Stimulated activated CD4-positive, alpha-beta T cell treated with anti-CD3 and anti-CD28 coated beads, Interleukin-4, amount 100 ng/mL, for 4 hours (primary cell): ENCODE measurements at places on chromosomes 13 and 19.

DNA sequence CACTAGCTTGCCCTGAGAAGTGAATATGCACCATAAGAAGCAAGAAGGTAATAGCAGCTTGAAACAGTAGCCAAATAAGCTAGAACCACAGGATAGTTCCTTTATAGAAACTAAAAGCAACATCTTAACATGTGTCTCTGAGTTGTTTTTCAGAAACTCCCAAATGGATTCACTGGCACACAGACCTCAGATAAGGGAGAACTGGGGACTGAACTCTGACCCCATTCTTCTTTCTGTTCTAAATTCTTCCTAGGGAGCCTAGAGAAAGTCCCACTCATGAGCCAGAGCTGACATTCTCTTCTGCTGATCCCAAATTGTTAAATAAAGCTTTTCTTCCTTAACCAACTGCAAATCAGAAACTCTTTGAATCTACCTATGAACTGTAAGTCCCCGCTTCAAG is 146.1 kb downstream of the PCDH9 start:
- DNase-seq: no peak

DNA sequence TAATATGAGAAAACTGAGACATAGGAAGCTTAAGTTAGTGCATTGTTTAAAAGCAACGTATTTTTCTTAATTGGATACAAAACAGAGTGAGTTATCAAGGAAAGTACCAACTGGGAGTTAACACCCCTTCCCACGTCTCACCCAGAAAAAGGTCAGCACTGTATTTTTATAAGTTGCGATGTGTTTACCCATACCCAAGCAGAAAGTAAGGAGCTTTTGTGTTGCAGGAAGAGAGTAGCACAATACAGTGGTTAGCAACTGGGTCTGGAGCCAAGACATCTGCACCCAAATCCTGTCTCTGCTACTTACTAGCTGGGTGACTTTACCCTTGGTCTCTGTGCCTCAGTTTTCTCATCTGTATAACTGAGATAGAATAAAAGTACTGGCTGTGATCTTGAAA is 34.3 kb downstream of the FAM216B start:
- no peak for DNase-seq

- DNase-seq: peak; percentile 66
These were observed 6.3 kb downstream of the ERICH4 start for GRCh38 chr19:41449079-41449864.

- no peak for DNase-seq
These were observed 8.9 kb downstream of the ZNF546 start for GRCh38 chr19:40005691-40006272.

GRCh38 chr19:54707962-54708361 is 16.3 kb upstream of the KIR3DL3 start:
- DNase-seq: no peak

GRCh38 chr19:41324921-41325639 is 15.1 kb downstream of the CCDC97 start:
- DNase-seq: no peak

DNA sequence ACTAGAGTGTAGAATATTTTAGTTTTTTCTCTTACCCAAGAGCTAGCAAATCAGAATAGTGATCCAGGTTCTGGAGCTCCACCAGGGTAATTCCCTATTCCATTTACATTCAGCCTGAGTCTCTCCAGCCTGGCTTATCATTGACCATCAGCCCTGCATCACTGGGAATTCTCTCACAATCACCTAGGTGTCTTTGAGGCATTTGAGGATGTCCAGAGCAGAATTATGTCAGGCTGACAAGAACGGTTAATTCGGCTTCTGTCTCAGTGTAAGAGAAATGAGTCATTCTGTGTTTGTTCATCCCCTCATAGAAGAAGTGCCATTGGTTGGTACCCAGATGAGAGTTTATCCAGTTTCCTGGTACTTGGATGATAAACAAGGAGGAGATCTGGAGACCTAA is 180.5 kb downstream of the ZNF737 start:
- no peak for DNase-seq

DNA sequence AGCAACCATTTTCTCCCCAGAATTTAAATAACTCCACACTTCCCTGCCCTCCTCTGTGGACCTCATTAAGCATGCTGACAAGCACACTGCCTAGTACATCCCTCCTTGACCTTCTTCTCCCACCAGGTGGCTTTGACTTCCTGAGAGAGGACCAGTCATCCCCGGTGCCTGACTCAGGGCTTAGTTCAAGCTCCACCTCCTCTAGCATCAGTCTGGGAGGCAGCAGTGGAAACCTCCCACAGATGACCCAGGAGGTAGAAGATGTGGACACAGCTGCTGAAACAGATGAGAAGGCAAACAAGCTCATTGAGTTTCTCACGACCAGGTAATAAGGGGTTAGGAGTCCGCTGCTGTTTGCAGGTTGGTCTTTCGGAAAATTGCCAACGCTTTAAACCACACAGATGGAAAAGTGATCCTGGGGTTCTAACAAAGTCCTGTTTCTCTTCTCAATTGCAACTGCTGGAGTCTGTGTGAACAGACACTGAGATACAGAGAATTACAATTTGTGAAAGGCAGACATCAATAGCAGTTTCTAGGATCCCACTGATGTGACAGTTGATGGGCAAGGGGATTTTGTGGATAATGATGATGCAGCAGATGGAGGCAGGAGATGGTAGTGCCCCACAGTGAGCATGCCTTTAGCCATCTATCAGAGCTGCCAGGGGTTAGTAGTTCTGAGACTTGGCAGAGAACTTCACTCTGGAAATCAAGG is 86.7 kb downstream of the ZAR1L start:
- DNase-seq: no peak

DNA sequence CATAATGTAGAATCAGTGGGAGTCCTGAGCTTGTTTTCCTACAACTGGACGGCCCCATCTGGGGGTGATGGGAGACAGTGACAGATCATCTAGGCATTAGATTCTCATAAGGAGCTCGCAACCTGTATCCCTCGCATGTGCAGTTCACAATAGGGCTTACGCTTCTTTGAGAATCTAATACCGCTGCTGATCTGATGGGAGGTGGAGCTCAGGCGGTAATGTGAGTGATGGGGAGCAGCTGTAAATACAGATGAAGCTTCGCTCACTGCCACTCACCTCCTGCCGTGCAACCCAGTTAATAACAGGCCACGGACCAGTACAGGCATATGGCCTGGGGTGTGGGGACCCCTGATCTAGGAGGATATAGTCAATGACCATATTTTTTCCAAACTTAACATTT is 38.8 kb downstream of the RCBTB1 start:
- DNase-seq: no peak

GRCh38 chr13:49586717-49587116 is 1.4 kb upstream of the RCBTB1 start:
- no peak for DNase-seq

GRCh38 chr13:27851096-27851850 is 59.0 kb downstream of the GSX1 start:
- DNase-seq: no peak

DNA sequence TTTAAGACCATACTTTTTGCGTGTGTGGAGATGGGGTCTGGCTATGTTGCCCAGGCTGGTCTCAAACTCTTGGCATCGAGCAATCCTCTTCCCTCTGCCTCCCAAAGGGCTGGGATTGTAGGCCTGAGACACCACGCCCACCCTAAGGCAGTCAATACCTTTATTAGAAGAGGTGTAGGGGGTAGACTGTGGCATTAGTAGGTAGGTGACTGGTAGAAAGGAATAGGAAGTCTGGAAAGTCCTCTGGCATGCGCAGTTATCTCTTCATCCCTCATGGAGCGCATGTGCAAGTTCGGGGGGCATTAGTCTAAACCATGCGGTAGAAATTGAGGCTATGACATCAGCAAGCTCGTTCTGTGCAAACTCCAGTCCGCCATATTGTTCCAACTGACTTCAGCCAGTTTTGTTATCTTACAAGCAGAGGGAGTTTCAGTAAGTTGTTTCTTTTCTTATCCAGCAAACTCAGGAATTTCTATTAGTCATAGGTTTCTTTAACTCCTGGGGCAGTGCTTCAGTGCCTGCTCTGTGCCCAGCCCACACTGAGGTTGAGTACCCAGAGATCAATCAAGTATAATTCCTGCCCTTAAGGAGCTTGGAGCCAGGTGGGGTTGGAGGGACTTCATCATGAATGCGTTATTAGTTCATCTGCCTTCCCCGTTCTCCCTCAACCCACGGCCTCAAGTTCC is 7.3 kb upstream of the RANBP3 start:
- DNase-seq: no peak

DNA sequence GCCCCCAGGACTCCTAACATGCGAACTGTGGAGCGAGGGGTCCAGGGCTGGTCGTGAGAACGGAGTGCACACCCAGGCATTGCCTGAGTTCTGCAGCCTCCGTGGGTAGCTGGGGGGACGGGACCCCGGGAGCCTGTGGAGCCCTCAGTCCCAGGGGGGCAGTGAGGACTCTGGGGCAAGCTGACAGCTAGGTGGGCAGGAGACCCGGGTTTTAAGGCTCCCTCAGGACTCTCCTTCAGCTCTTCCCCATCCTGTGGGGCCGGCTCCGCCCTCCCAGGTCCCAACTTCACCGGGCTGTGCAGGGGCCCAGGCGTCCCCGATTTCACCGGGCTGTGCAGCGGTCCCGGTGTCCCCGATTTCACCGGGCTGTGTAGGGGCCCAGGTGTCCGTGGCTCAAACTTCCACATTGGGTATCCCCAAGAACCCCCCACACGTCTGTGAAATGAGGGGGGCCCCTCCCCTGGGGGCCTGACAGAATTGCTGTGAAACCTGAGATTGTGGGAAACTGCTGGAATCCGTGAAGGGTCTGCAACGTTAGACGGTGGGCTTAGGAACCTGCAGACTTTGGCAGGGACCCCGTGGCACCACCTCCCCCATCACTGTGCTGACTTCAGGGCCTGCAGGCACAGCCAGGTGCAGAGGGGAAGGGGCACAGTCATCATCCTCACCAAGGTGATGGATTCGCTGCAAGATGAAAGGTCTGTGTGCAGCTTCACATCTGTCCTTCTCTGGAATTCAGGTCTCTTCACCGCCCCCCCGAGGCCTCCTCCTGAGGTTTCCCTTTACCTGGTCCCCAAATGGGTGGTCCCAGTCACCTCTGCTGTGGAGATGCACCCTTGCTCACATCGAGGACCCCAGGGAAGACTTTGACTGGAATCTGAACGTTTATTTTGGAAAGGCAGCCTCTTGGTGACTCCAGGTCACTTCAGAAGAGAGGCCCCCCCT is 73.2 kb upstream of the MCF2L start:
- no peak for DNase-seq

GRCh38 chr19:5434970-5435641 is 20.1 kb upstream of the ZNRF4 start:
- peak; percentile 54 for DNase-seq

- DNase-seq: no peak
These were observed 42.5 kb upstream of the ARGLU1 start for GRCh38 chr13:106610486-106610885.

- DNase-seq: no peak
These were observed 4.4 kb downstream of the PLEKHJ1 start for GRCh38 chr19:2231621-2232221.

DNA sequence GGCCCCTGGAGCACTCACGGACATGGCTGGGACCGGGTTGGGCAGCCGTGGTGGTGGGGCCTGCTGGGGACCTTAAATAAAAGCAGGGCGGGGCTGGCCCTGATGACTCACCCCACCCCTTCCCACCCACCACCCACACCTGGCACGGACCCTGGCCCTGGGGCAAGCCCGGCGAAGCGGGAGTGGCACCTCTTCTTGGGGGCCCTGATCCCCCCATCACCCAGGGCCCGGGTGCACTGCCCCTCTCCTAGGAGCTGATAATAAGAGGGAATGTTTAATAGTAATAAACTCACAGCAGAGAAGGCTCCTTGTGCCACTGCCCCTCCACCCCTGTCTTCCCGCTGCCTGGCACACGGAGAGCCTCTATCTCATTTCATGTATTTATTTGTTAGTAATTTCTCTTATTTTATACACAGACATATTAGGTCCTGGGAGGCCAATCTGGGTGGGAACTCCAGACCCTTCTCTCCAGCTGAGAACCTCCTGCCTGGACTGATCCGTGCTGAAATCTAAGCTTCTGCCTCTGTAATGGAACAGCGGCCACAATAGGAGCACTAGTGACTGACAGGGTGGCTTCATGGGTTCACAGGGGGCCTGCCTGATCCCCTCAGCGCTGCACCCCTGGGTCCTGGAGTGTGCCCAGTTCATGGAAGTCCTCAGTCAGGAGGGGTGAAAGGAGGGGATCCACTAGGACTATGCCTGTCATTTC is at the start of gene LGALS7:
Gene LGALS7 (minus strand): TSS at position 49 of the 709 bp plus-strand sequence. CDS start 25 bp downstream, at position 24.
- DNase-seq: no peak

DNA sequence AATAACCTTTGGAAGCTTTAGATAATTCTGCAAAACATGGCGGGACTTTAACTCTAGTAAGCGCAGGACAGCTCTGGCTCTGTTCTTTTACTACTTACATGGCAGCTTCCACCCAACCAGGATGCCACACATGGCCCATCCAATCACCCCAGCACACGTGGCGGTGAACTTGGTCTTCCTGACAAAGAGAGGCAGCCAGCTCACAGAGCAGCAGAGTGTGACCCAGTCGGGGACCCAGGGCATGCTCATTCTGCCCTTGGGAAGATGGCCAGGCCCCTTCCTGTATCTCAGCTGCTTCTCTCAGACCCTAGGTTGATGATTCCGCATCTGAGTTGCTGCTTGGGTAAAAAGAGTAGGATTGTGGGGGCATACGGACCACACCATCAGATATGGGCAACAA is 172.1 kb downstream of the USP12 start:
- no peak for DNase-seq

- no peak for DNase-seq
These were observed 207.0 kb downstream of the SHISA2 start for GRCh38 chr13:25844559-25845434.

- no peak for DNase-seq
These were observed 21.0 kb downstream of the RFX1 start for GRCh38 chr19:13984875-13985741.

DNA sequence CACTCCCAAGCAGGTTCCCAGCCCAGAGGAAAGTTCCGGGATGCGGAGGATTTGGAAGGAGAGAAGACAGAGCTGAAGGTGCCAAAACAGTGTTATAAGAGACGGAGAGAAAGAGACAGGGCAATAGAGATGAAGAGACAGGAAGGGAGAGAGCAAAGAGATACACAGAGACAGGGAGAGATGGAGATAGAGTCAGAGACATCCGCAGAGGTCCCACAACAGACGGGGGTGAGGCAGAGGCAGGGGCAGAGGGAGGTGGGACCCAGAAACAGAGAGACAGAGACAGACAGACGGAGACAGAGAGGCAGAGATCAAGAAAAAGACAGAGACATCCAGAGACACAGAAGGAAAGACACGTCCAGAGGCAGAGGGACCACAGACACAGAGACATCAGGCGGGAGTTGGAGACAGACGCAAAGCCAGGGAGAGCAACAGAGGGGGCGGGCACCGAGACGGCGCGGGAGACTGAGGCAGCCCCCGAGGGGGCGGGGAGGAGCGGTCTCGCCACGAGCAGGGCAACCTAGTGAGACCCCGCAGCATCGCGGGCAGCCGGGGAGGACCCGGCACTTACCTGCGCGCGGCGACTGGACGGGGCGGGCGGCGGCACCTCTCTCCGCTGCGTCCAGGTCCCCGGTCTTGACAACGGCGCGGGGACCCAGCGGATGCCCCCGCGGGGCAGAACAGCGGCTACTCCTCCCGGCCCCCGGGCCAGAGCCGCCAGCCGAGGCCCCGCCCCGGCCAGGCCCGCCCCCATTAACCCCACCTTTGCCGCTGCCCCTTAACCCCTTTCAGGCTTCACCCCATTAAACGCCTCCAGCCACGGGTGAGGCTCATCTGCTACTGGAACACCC is at the start of gene GPR4:
Gene GPR4 (minus strand): TSS at position 689 of the 851 bp plus-strand sequence. CDS start 10,346 bp downstream, outside the sequence.
- DNase-seq: no peak

- no peak for DNase-seq
These were observed 6.4 kb upstream of the PDE4C start for GRCh38 chr19:18232540-18233223.
